GM23338 (cell line): ENCODE measurements at places on chromosomes 11 and 22. TPM values are rescaled to one million over a fixed set of nuclear protein-coding genes. Genes with fewer than 3 reads are reported as not detected.
A peak's percentile ranks its signal among the peaks of the same experiment; 100 is the strongest.

The XNDC1N gene
- 13.0 and 19.5 TPM in 2 replicates for total RNA-seq

The SSH3 gene
- 40.0 and 45.8 TPM in 2 replicates for total RNA-seq

The PAMR1 gene
- 2.5 and 3.1 TPM in 2 replicates for total RNA-seq

The NRIP3 gene
- 7.9 and 8.0 TPM in 2 replicates for total RNA-seq

The MMP7 gene
- not detected in 2 replicates for total RNA-seq

The POU2AF3 gene
- total RNA-seq: 2.7 and 5.2 TPM in 2 replicates

The MPPED2 gene
- total RNA-seq: 6.8 and 15.8 TPM in 2 replicates

The RFPL1 gene
- total RNA-seq: not detected in 2 replicates

The MMP8 gene
- not detected in 2 replicates for total RNA-seq

DNA sequence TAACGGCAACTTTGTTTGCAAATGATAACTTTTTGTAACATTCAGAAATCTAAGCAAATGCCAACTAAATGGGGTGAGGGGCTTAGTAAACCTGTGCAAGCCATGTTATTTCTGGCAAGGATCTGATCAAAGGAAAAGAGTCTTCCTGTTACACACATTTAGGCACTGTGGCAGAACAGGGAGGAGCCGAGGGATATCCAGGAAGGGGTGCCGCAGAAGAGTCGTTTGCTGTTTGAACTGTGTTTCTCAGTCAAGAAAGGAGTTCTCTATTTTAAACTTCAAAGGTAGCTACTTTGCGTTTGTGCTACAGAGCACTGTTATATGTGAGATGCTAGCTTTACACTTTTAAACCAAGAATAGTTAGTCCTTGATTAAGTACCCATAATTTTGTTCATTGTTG lies 175.5 kb downstream of the ETS1 start:
- no peaks in the 10 kb centered on the region for H3K4me1 ChIP-seq
- H3K27ac ChIP-seq: no peak overlapping the region
- no peak for DNase-seq

DNA sequence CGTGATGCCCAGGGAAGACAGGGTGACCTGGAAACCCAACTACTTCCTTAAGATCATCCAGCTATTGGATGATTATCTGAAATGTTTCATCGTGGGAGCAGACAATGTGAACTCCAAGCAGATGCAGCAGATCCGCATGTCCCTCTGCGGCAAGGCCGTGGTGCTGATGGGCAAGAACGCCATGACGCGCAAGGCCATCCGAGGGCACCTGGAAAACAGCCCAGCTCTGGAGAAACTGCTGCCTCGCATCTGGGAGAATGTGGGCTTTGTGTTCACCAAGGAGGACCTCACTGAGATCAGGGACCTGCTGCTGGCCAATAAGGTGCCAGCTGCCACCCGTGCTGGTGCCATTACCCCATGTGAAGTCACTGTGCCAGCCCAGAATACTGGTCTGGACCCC lies 43.5 kb upstream of the DAGLA start:
- no peak for DNase-seq
- H3K36me3 ChIP-seq: no peaks in the 10 kb centered on the region
- H3K27me3 ChIP-seq: no peaks in the 10 kb centered on the region
- no peak overlapping the region for H3K27ac ChIP-seq
- H3K4me3 ChIP-seq: no peak overlapping the region

GRCh38 chr11:109564241-109564640 lies 142.3 kb downstream of the C11orf87 start:
- no peaks in the 10 kb centered on the region for H3K27me3 ChIP-seq
- H3K36me3 ChIP-seq: no peaks in the 10 kb centered on the region
- DNase-seq: no peak
- H3K27ac ChIP-seq: no peak overlapping the region

DNA sequence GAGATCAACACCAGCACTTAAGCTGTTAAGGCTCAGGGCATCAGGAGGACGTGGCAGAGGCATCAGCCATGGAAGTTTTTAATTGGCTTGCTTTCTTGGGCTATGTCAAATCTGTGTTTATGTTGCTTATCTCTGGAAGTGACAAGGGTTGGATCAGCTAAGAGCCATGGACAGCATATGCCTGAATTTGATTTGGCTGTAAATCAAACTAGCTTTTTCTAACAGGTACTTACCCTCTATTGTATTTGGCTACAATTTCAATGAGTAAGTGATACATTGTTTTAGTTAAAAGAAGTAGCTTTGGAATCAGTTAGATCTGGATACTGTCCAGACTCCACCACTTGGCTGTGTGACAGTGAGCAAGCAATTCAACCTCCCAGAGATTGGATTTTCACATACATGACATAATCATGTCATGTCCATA lies 936.6 kb downstream of the OPCML start:
- H3K36me3 ChIP-seq: no peaks in the 10 kb centered on the region; the same call in 1 of the 2 replicates
- H3K4me1 ChIP-seq: no peaks in the 10 kb centered on the region
- H3K4me3 ChIP-seq: no peak overlapping the region
- DNase-seq: no peak
- H3K27ac ChIP-seq: no peak overlapping the region

- DNase-seq: peak; percentile 87
- H3K27me3 ChIP-seq: 0 out of 2 replicates have a peak, but pooled peaks cover 6% of the 10 kb centered on the region
- H3K36me3 ChIP-seq: no peaks in the 10 kb centered on the region
Observed at GRCh38 chr11:90134478-90135003, at the start of gene NAALAD2. Gene NAALAD2 (plus strand): TSS chr11:90134663. CDS start chr11:90134759, 96 bp downstream.

DNA sequence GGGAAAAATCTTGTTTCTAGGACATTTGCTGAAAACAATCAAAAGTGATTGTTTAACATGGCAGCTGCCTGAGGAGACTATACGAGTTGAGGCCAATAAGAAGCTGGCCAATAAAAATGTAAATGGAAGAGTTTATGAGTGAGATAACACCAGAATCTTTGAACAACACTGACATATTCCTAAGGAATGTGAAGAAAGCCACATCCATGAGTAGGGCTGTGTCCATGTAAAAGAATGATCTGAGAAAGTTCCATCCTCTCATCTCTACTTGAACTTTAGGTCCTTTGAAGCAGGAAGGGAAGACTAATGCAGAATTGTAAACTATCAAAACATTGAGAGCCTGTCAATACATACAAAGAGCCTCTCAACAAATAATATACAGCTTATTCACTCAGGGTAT lies 6.9 kb upstream of the CHORDC1 start:
- DNase-seq: no peak
- H3K27ac ChIP-seq: no peak overlapping the region
- H3K27me3 ChIP-seq: no peaks in the 10 kb centered on the region
- H3K36me3 ChIP-seq: no peaks in the 10 kb centered on the region
- no peak overlapping the region for H3K4me3 ChIP-seq

- H3K27ac ChIP-seq: no peak overlapping the region
- no peaks in the 10 kb centered on the region for H3K4me1 ChIP-seq
- H3K4me3 ChIP-seq: no peak overlapping the region
- H3K27me3 ChIP-seq: no peaks in the 10 kb centered on the region
- H3K36me3 ChIP-seq: peaks cover 5% of the 10 kb centered on the region; the same call in 1 of the 2 replicates
Observed at GRCh38 chr11:77080643-77081210, 14.0 kb downstream of the CAPN5 start.

GRCh38 chr11:45204761-45205160 lies 58.3 kb downstream of the PRDM11 start:
- no peaks in the 10 kb centered on the region for H3K27me3 ChIP-seq

DNA sequence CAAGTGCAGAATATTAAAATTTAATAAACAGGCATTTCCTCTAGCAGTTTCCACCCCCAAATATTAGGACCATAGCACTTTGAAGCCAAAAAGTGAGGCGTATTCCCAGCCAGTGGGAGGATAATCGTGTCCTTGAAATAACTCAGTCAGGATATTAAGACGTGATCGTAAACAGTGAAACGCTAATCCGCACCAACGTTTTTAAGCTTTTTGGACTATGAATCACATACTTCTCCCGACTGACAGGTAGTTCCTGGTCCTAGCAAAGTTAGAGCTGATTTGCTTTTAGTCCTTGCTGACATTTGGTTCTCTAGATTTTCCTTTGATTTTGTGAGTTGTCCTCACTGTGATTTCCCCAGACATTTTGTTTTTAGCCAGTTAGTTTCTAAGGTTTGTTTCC lies 197.1 kb upstream of the ARHGAP20 start:
- no peak overlapping the region for H3K27ac ChIP-seq
- no peaks in the 10 kb centered on the region for H3K27me3 ChIP-seq
- no peak overlapping the region for H3K4me3 ChIP-seq
- DNase-seq: no peak
- no peaks in the 10 kb centered on the region for H3K36me3 ChIP-seq
- no peaks in the 10 kb centered on the region for H3K4me1 ChIP-seq

DNA sequence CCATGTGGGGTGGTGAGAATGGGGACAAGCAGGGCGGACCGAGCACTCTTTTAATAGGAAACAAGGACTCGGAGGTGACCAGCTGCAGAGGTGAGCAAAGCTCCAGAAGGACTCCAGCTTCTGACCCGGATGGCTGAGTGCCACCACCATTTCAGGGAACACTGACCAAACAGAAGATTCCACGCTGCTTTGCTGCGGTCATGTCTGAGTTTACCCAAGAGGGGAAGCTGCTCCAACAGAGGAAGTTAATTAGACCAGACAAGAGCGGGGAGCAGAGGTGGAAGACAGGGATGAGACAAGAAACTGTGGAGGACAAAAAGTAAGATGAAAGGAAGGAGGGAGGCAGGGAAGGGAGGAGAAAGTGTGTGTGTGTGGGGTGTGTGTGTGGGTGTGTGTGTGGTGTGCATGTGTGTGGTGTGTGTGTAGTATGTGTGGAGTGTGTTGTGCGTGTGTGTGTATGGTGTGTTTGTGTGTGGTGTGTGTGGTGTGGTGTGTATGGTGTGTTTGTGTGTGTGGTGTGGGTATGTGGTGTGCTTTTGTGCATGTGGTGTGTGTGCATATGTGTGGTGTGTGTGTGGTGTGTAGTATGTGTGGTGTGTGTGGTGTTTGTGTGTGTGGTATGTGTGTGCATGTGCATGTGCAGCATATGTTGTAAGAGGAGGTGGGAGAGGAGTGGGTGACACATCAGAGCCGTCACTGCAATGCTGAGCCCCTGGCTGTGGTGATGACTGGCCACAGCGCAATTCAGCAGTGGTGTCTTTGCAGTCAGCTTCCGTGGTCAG lies 82.2 kb upstream of the AKIP1 start:
- H3K4me1 ChIP-seq: peaks cover 30% of the 10 kb centered on the region
- no peaks in the 10 kb centered on the region for H3K36me3 ChIP-seq
- H3K4me3 ChIP-seq: no peak overlapping the region
- no peak for DNase-seq
- no peaks in the 10 kb centered on the region for H3K27me3 ChIP-seq

- no peak overlapping the region for H3K4me3 ChIP-seq
- no peaks in the 10 kb centered on the region for H3K36me3 ChIP-seq
- no peak overlapping the region for H3K27ac ChIP-seq
- no peaks in the 10 kb centered on the region for H3K27me3 ChIP-seq
Observed at GRCh38 chr11:11607772-11608171, 14.0 kb downstream of the GALNT18 start.

GRCh38 chr11:3102641-3102921 lies 45.4 kb upstream of the CARS1 start:
- no peaks in the 10 kb centered on the region for H3K27me3 ChIP-seq
- no peaks in the 10 kb centered on the region for H3K36me3 ChIP-seq
- DNase-seq: no peak
- no peak overlapping the region for H3K4me3 ChIP-seq
- H3K4me1 ChIP-seq: no peaks in the 10 kb centered on the region

DNA sequence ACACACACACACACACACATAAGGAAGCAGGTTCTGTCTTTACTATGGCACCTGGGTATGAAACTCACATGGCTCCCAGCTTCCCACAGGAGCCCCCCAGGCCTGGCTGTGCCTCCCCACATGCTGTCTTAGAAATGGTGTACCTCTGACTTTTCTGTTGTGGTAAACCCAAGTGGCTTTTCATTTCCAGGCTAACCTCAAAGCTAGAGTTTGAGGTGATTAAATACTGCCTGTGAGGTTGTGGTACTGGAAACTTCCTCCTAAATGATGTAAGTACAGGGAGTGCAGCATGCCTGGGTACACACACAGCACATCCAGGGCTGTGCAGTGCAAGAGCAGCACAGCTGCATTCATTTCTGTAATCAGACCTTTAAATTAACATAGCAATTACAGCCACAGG lies 34.4 kb downstream of the ME3 start:
- no peak for DNase-seq
- no peak overlapping the region for H3K27ac ChIP-seq
- H3K36me3 ChIP-seq: no peaks in the 10 kb centered on the region
- H3K4me3 ChIP-seq: no peak overlapping the region
- H3K4me1 ChIP-seq: no peaks in the 10 kb centered on the region
- H3K27me3 ChIP-seq: no peaks in the 10 kb centered on the region

DNA sequence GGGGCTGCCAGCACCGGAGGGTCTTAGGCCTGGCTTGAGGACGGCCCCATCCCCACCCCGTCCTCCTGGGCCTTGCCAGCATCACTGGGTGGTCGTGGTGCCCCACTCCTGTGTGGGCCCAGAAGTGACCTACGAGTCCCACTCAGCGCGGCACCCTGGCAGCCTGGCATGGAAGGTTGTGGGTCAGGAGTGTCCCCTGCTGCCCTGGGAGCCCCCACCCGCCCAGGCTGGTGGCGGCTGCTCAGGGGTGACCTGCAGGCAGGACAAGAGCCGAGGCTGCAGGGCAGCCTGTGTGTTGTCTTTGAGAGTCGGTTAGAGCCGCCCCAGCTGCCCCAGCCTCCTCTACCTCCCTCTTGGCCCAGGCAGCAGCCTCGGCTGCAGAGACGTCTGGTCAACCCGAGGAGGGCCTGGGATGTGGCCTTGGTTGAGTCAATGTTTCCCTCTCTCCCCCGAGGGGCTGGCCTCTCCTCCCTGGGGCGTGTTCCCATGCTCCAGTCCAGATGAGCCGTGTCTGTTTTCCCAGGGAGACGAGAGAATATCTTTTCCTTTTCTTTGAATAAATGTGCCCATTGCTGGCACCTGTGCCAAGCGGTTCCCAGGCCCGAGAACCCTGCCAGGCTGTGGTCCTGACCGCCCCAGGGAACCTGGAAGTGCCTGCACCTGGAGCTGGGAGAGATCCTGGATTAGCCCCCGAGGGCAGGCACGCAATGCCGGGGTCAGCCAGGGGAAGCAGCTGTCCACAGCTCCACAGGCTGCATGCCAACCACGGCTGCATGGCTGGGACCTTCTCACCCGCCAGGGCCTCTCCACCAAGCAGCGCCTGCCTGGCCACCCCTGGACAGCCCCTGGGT lies 35.7 kb upstream of the MUC5AC start:
- DNase-seq: no peak
- no peaks in the 10 kb centered on the region for H3K27me3 ChIP-seq
- no peaks in the 10 kb centered on the region for H3K4me1 ChIP-seq

DNA sequence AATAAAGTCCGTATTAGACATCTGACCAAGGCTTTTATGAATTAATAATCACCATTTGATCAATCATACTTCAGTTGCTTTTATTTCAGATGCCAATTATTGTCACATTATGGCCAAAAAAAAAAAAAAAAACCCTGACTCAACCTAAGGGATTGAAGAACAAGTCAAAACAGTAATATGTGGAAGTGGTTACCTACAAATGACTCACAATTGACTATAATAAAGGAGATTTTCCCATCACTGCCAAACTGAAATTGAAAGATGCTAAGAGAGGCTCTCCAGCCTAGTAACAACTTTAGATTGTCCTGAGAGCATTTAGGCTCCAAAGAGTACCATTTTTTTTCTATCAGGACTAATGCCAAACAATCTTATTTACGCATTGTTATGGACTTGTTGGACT lies 35.2 kb downstream of the SOX6 start:
- no peak for DNase-seq
- H3K4me1 ChIP-seq: no peaks in the 10 kb centered on the region
- H3K36me3 ChIP-seq: no peaks in the 10 kb centered on the region
- no peak overlapping the region for H3K4me3 ChIP-seq
- H3K27me3 ChIP-seq: no peaks in the 10 kb centered on the region

- no peaks in the 10 kb centered on the region for H3K27me3 ChIP-seq
- no peak overlapping the region for H3K4me3 ChIP-seq
- peaks cover 26% of the 10 kb centered on the region for H3K4me1 ChIP-seq
- H3K27ac ChIP-seq: no peak overlapping the region
- no peaks in the 10 kb centered on the region for H3K36me3 ChIP-seq
Observed at GRCh38 chr11:88360141-88360540, 22.6 kb upstream of the CTSC start.

GRCh38 chr11:78733031-78733430 lies 158.4 kb upstream of the NARS2 start:
- H3K4me1 ChIP-seq: no peaks in the 10 kb centered on the region
- H3K27ac ChIP-seq: no peak overlapping the region
- H3K27me3 ChIP-seq: no peaks in the 10 kb centered on the region
- H3K4me3 ChIP-seq: no peak overlapping the region
